Daoy (cell line): ENCODE measurements at places on chromosomes 3 and 15. TPM values are rescaled to one million over a fixed set of nuclear protein-coding genes. Genes with fewer than 3 reads are reported as not detected.
A peak's percentile ranks its signal among the peaks of the same experiment; 100 is the strongest.

RBPMS2 gene
- 0.06 TPM in 1 of 2 replicates, not detected in the other for total RNA-seq

ISLR2 gene
- not detected in 2 replicates for total RNA-seq

SHC4 gene
- 0.24 and 1.3 TPM in 2 replicates for total RNA-seq

FOXB1 gene
- total RNA-seq = 0.06 TPM in 1 of 2 replicates, not detected in the other

ITPKA gene
- 5.0 and 7.7 TPM in 2 replicates for total RNA-seq

ADCY5 gene
- total RNA-seq = 0.06 TPM in 1 of 2 replicates, not detected in the other

SERINC4 gene
- 0.11 TPM in 1 of 2 replicates, not detected in the other for total RNA-seq

PIERCE2 gene
- total RNA-seq = 0.11 and 1.3 TPM in 2 replicates

C3orf22 gene
- total RNA-seq = not detected in 2 replicates

- DNase-seq = no peak
Measured at GRCh38 chr3:72844436-72844993, 3.7 kb downstream of the SHQ1 start.

DNA sequence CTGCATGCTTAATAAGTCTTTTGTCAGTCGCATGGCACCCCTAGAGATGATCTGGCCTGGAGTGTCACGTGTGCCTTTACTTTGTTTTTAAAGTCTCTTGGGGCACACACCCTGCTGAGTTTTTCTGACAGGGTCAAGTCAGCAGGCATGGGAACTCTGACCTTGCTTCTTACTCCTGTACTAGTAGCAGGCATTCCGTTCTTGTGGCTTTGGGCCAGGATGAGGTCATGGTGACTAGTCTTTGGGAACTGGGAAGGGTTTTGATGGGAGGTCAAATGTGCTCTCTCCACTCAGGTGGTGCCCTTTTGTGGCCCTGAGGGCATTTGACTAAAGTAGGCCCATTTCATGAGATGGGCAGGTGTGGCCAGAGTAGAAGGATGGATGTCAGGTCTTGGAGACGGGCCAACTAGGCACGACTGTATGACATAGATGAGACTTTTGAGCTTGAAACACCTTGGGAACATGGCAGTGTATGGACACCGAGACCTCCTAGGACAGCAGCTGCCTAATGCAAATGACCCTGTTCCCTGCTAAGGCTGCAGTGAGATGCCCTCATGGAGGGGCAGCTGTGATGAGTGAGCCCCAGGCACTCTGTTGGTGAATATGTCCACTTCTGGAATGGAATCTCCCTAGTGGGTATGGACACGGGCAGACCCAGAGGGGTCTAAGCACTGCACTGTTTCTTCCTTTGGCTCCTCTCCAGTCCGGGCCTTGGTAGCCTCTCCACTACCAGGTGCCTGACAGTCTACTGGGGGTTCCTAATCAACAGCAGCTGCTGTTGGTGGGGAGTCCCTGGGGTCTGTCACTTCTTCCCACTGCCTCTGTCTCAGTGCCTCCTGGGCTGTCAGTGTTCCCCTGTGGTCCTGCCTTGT, 16.4 kb downstream of the SRPRB start:
- peak; percentile 91 for DNase-seq

DNA sequence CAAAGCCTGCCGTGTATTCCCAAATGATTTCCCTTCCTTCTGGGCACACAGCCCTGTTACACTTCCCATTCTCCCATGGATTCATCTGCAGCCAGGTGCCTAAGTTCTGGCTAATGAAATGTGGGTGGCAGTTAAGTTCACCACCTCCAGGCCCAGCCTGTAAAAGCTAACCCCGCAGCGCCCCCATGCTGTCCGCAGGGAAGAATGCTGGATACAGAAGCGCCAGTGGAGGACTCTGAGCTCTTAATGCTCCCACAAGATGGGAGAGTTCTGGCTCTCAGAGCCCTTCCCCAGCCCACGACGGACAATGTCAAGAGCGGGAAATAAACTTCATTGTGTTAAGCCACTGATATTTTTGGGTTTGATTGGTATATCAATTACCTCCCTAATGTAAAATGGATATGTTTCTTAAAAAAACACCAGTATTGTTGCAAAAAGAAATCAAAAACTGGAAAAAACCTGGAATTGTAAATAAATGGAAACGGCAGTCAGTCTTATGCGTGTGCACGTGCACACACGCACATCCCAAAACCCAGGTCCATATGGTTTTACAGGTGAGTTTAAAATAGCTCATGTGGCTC, 37.7 kb upstream of the FGD5 start:
- DNase-seq = peak; percentile 48

- no peak for DNase-seq
Measured at GRCh38 chr3:133588784-133589465, 15.4 kb downstream of the CDV3 start.

- DNase-seq = peak; percentile 53
Measured at GRCh38 chr3:100316641-100317069, 17.9 kb upstream of the NIT2 start.

DNA sequence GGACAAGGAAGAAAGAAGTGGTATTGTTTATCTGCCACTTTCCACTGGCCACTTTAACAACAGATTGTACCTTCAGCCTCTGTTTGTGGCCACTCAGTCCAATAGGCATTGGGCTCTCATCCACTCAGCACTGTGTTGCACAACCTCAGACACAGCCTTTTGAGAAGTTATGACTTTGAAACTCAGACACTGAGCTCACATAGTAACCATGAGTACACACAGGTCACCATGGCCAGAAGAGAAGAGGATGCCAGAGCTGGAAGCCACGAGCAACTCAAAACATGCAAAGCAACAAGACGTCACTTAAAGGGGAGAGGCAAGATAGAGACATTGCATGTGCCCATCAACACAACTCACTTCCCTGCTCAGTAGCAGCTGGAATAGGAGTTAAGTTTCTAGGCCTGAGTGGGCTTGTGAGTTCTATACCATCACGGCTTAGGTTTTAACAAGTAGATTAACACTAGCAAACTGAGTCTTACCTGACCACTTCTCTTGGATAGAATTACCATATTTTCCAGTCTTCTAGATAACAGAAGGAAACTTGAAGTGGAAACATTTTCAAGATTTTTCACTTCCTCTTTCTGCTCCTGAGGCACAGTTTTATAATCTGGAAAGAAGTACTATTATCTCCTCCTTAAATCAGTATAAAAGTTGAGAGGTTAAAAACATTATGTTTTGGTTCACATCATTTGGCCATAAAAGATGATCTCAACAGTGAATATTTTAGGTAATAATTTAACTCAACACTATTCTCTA, 103.5 kb downstream of the IMPG2 start:
- no peak for DNase-seq

DNA sequence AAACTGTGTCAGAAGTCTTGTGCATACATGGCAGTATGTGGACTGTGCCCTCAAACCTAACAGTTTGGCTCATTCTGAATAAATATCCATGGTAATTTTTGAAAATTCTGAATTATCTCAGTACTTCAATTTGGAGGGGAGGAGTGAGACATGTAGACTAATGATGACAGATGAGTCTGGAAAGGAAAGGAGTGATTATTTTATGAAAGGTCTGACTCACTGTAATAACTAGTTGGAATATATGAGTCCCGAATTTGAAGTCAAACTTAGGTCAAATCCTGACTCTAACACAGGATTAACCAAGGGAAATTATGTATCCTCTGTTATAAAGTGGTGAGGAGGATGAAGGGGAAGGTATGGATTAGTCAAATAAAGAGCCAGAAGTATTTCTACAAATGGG, 38.6 kb downstream of the SUCNR1 start:
- no peak for DNase-seq

DNA sequence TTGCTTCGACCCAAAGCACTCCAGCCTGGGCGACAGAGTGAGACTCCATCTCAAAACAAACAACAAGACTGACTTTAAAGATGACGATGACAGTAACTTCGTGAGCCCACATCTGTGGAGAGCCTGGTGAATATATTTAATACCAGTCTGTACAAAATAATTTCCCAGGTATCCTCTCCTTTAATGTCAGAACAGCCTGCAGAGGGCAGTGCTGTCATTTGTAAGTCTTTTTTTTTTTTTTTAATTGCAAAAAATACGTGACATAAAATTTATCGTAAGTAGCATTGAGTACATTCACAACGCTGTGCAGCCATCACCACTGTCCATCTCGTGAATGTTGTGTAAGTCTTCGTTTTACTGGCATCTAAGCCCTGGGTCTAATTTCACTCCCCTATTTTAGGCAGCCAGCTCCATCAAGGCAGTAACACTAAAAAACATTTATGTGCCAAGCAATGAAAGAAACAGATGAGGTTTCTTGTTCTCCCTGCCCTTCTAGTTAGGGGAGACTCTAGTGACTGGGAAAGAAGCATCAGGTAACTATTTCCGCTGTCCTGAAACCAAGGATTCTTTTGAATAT, 1.4 kb downstream of the HTD2 start:
- peak; percentile 50 for DNase-seq

DNA sequence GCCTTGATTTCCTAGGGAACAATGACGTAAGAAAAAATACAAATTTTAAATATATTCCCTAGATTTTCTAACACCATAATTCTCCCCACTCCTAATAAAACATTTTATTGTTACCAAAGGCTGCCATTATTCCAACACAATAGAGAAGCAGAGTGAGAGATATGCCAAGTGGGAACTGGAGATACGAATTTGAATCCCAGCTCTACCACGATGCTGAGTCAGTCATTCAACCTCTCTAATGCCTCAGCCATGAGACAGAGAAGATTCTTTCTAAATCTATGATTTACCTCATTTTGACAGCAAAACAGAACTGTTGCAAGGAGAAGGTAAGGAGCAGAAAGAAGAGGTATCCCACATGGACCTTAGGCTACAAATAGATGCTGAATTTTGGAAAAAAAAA, 112.5 kb downstream of the IGF2BP2 start:
- DNase-seq = no peak

DNA sequence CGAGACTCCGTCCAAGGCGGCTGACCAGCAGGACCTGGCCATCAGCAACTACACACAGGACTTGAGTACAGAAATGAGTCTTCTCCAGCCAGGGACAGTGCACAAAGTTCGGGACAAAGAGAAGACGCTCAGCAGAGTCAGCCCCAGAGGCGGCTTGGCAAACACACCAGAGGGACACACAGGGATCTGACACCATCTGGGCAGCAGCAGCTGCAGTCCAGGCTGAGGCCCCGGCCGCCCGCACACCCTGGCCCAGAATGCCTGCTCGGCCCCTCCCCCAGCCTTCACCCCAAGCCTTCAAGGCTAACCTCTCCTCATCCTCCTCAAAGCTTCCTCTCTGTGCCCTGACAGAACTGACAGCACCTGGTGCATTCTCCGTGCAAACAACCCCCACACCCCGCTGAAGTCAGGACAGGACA, 61.1 kb downstream of the XXYLT1 start:
- no peak for DNase-seq

DNA sequence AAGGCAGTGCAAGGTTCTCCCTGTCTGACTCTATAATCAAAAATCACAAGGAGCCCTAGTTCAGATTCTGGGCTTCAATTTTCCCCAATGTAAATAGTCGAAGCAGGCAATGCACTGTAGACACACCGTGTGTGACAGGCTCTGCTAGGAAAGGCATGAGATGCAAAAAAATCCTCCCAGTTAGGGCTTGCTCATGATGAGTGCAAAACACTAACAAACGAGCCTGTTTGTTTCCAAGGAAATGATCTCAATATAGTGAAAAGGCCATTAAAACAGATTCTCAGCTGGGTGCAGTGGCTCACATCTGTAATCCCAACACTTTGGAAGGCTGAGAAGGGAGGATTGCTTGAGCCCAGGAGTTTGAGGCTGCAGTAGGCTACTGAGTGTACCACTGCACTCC, 55.7 kb downstream of the UMPS start:
- no peak for DNase-seq

DNA sequence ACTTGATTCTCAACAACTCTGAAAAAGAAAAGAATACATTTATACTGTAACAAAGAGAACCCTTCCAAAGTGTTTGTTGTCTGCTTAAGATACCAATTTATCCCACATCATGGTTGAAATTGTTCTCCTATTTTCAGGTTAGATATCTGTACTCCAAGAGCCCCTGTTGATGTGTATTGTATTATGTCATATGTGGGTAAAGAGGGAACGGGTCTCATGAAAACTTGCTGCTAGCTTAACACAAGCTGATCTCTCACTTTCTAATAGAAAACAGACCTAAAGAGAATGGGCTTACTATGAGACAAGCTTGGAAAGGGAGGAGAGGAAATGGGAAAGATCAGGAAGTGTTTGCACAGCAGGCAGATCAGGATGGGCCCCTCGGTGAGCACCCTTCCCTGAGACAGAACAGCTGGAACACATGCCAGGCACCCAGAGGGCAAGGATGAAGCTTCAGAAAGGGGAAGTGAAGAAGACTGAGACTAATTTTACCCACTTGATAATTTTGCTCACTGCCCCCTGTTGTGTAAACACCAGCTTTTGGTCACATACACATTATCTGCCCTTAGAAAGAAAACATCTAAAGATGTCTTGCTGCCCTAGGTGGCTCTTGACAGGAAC, 747.9 kb upstream of the CCDC54 start:
- DNase-seq = no peak

- peak; percentile 38 for DNase-seq
Measured at GRCh38 chr15:66252685-66253417, 699 bp downstream of the MEGF11 start.

- DNase-seq = no peak
Measured at GRCh38 chr3:175349168-175349567, 490.0 kb downstream of the NAALADL2 start.

DNA sequence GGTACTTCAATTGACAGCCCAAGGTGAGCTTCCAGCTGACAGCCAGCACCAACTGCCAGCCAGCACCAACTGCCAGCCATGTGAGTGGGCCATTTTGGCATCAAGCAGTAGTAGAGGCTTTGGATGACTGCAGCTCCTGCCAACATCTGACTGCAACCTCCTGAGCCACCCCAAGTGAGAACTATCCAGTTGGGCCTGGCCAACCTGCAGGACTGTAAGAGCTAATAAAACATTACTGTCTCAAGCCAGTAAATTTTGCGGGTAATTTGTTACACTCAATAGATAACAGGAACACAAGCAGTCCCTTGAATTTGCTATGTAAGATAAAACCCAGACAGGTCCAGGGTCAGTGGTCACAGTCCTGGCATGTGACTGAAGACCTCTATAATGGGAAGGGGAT, 29.7 kb downstream of the EPHB1 start:
- no peak for DNase-seq

DNA sequence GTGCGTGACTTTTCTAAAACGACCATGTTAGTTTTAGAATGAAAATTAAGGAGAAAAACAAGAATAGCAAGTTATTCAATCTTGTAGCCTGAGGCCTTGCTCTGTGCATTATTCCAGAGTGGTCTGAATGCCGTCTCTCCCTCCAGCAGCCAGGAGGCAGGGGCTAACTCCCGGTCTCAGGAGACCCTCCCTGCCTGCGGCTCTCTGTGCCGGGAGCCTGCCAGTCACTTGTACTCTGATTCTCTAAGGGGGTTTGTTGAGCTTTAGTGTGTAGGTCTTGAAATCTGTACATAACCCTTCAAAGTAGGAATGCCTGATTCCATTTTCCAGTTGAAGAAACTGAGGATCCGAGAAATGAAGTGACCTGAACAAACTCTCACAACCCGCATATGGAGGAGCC, 97.3 kb downstream of the ARNT2 start:
- no peak for DNase-seq

DNA sequence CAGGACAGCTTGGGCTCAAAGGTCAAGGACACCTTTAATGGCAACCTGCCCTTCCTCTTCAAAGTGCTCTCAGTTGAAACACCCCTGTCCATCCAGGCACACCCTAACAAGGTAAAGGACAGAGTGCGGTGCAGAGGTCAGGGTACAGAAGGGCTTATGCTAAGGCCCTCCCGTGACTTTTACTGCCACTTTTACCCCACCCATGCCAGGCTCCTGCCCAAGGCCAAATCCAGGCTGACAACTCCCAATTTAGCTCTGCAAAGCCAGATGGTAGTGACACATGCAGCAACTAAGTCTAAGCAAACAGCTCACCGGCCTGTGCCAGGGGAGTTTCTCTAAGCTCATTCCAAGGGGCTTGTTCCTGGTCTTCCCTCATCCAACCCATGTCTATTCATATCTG, 1.6 kb downstream of the MPI start:
- DNase-seq = no peak
